ENCODE measurements at places on chromosomes 5 and 9.

- peak; percentile 43 for DNase-seq
Observed at GRCh38 chr9:98833090-98833956, 25.9 kb downstream of the GALNT12 start.

DNA sequence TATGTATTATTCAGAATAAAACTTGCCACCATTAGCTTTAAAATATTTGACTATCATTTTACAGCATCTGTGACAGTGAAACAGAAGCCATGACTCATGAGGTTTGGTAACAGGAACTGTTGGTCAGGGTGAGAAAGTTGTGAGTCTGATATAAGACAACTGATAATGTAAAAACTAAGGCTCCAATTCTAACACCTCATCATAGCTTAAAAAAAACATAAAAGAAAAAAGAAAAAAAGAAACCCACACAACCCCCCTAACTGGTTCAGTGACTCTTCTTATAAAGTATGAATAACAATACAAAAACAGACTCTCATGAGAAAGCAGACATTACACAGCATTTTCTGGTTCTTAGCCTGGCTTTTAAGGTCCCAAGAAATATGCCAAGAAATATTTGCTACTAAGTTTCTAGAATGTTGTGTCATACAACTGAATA is 85.8 kb downstream of the MRPS27 start:
- no peak for DNase-seq

GRCh38 chr5:125409234-125409860 is 662.9 kb upstream of the ZNF608 start:
- no peak for DNase-seq

DNA sequence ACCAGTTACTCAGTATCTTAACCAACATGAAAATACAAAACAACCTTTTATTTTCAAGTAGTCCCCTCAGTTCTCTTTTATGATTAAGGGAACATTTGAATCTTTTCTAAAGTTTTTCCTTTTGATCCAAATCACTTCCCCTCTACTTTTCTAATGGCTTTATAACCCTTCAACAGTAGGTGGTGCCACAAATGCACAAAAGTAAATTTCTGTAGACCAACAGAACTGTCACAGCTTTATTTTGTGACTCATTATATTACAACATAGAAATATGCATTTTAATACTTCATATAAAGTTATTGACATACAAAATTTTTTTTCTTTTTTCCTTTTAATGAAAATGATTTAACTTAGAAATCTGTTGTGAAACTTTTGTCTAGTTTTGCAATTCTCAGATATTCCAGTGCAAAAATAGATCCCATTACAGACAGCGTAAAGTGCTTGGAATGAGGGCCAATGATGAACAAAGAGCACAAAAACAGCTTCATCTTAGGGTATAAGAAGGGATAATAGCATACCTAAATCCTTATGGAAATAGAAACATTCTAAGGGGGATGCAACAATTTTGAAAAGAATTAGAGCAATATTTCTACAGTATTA is 17.0 kb downstream of the NIPSNAP3B start:
- no peak for DNase-seq

GRCh38 chr9:112104401-112104800 is 70.7 kb downstream of the SUSD1 start:
- no peak for DNase-seq

GRCh38 chr5:160165137-160166068 is 46.2 kb upstream of the PWWP2A start:
- peak; percentile 58 for DNase-seq

GRCh38 chr5:109693535-109694400 is 4.0 kb downstream of the MAN2A1 start:
- no peak for DNase-seq

DNA sequence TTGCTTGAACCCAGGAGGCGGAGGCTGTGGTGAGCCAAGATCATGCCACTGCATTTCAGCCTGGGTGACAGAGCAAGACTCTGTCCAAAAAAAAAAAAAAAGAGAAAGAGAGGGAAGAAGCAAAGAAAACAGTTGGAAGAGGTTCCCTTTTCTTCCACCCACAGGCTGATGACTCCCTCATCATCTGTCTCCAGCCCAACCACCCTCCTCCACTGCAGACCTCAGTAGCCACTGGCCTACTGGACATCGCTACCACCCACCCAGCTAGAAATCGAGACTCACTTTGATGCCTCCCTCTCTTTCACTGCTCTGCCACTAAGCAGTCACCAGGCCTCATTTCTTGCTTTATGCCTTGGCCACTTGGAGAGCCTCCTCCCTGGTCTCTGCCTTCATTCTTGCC is 71.2 kb downstream of the NIPSNAP3B start:
- DNase-seq = no peak

- DNase-seq = peak; percentile 84
Observed at GRCh38 chr9:136901516-136902258, 15.4 kb downstream of the TRAF2 start.

DNA sequence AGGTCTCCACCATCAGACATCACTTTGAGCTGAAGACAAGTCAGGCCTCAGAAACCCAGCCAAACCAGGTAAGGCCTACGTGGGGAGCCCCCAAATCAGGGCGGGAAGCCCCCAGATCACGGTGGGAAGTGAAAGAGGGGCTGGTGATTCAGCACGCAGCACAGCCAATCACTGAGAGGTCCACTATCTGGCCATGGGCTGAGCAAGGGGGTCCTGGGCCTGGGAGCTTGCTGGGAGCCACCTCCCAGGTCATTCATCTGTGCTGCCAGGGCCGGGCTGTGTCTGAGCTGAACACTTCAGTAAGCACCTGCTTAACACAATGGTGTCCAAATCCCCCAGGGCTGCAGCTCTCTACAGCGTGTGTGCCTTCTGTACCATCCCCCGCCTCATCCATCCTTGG is 15.5 kb downstream of the MED10 start:
- no peak for DNase-seq

- no peak for DNase-seq
Observed at GRCh38 chr9:133332381-133332730, 3.6 kb downstream of the SURF6 start.

DNA sequence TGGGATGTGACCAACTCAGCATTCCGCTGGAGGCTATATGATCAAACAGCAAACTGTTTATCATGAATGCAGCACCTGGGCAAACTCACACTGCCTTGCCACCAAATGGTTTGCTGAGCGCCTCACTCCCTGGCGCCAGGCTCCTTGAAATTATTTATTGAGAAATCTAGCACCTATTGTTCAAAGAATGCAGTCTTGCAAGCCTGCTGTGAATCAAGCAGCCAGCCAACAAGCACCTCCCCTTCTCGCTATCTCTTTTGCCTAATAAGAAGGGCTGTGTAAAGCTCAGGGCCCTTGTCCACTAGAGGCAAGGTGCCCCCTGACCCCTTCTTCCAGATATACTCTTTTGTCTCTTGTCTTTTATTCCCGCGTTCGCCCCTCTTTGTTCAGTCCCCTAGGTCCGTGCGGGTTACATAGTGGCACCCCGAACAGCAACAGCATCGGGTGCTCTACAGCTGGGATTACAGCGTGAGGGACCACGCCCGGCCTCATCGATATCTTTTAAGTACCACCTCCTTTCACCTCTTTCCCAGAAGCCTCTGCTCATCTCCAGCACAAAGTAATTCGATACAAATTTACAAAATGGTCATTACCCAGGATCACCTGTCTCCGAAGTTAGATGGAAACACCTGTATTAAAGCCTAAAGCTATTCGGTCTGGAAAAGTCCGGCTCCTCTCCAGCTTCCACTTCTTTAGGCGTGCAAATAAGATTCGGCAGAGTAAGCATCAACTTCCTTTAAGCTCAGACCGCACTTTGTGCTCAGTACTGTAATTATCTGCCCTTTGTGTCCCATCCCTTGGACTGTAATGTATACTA is 896 bp downstream of the RIGI start:
- DNase-seq = peak; percentile 49

DNA sequence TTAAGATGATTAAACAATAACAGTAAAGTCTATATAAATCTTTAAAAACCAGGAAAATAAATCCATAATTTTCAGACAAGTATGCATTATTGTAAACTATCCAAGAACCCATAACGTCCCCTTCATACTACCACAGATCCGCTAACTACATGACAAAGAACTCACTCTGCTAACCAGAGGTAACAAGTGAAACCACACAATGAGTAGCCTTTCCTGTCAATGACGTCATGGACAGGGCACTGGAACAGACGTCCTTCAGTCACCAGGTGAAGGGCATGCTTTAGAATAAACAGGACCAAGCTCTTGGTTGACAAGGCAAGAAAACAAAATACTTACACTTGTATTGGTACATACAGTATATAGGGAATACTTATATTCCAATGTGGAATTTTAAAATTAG is 45.2 kb downstream of the RNF130 start:
- no peak for DNase-seq

- no peak for DNase-seq
Observed at GRCh38 chr5:154737667-154738320, 17.4 kb upstream of the LARP1 start.

GRCh38 chr5:139836469-139837208 is 41.0 kb downstream of the PSD2 start:
- no peak for DNase-seq

GRCh38 chr9:116539549-116539948 is 147.6 kb upstream of the TRIM32 start:
- no peak for DNase-seq

GRCh38 chr5:93658044-93658443 is 75.0 kb downstream of the NR2F1 start:
- DNase-seq = no peak

GRCh38 chr5:112245656-112246055 is 173.4 kb downstream of the EPB41L4A start:
- no peak for DNase-seq

GRCh38 chr5:18152671-18153070 is 518.4 kb downstream of the TAF11L14 start:
- no peak for DNase-seq

DNA sequence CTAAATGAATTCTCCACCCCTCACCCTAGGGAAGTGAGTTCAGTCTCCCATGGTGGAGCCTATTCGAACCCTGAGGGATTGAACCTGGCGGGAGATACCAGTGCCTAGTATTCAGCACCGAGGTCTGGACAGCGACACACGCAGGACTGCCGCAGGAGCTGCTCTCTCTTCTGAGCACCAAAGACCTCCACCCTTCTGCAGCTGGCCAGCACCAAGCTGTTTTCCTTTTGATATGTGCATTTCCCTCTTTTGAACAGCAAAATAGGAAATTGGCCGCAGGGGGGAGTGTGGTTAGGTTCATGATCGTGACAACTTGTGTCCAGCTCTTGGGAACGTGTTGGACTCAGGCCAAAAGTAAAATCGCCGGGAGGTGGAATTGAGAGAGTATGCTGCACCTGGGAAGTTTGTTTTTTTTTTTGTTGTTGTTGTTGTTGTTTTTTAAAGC is 1.2 kb upstream of the PCSK1 start:
- DNase-seq = peak; percentile 61
